ENCODE measurements at places on chromosomes 5 and 9.

DNA sequence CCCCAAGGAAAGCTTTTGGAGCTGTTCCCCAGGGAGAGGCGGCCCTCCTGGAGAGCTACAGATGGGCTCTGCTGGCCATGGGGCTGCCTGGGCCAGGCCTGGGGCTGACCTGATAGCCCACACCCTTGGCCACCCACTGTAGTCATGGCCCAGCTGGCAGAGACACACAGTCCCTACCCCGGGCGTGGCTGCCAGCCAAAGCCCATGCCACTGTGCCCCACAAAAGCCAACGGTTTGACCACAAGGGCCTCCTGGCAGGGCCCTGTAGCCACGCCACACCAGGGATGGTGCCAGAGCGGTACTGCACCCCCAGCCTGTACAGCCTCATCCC lies 15.2 kb downstream of the NACC2 start:
- peak; percentile 9 for DNase-seq

DNA sequence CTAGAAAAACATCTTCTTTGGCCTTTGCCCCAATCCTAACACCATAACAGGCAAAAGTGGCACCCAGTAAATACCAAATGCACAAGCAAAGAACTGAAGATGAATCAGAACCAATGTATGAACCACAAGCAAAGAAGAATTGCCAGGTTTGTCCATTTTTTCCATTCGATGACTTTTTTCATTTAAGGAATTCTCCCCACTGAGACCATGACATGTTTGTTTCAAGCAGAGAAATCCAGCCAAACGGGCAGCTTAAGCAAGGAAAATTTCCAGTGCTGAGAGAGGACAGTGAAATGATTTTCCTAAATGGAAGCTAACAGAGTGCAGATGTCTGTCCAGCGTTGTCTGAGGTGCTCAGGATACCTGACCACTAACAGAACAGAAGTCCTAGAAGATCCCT lies 203.7 kb downstream of the ADAMTS12 start:
- no peak for DNase-seq

DNA sequence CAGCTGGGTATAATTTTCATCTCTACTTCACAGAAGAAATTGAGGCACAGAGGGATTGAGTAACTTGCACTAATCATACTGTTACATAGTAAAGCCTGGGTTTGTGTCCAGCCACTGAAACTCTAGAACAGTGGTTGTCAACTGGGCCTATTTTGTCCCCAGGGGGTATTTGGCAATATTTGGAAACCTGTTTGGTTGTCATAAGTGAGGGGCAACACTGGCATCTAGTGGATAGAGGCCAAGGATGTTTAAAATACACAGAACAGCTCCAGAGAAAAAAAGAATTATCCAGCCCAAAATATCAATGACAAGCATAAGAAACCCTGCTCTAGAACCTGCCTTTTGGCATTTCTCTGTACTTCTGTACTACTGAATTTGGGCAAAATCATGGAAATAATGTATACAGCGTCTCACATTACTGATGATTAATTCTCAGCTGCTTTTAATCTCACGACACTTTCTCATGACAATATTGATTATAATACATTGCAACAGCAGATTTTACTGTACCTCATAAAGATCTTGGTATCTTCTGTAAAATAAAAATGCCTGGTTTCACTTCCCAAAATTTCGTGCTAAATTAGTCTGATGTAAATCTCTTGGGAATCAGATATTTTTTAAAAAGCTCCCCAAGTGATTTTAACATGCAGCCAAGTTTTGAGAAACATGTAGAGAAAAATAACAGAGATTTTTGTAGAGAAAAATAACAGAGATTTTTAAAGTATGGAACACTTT lies 112.7 kb downstream of the RORB start:
- peak; percentile 36 for DNase-seq

DNA sequence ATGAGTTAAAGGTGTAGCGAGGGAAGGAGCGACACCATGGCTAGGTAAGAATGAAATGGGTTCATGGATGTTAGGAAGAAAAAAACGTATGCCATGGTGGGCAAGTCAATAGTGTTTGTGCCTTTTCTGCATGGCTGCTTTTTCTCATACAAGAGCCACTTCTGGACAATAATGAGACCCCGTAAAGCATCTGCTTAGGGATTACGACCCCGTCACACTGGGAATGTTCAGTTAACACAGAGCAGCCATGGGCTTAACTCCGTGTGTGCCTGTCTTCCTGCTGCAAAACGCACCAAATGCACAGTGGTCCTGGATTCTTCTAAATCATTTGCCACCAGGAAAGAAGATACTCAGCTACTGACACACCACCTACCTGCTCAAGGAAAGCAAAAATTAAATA lies 81.8 kb downstream of the NFIB start:
- no peak for DNase-seq

- DNase-seq: no peak
Measured at GRCh38 chr5:143714629-143715028, 97.3 kb upstream of the HMHB1 start.

DNA sequence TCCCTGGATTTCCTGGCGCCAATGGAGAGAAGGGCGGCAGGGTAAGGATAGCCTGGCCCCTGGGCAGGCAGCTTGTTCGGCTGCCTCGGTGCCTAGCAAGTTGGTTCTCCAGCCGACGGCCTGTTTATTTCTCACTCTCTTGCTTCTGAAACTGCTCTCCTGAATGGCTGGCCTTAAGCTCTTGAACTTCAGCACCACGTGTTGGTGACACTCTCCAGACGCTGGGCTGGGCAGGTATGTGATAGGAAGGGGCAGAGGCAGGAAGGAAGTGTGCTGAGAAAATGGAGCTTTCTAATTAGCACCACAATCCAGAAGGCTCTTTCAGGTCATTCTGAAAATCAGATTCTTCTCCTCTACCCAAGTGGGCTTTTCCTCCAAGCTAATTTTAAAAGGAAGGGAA lies 91.4 kb upstream of the FCN2 start:
- DNase-seq: no peak

- DNase-seq: peak; percentile 8
Measured at GRCh38 chr9:73916016-73916673, 581.0 kb upstream of the RORB start.

- DNase-seq: no peak
Measured at GRCh38 chr5:131996210-131997025, 15.0 kb downstream of the ACSL6 start.

GRCh38 chr5:43482490-43483297 lies 971 bp downstream of the TMEM267 start:
- peak; percentile 3 for DNase-seq

DNA sequence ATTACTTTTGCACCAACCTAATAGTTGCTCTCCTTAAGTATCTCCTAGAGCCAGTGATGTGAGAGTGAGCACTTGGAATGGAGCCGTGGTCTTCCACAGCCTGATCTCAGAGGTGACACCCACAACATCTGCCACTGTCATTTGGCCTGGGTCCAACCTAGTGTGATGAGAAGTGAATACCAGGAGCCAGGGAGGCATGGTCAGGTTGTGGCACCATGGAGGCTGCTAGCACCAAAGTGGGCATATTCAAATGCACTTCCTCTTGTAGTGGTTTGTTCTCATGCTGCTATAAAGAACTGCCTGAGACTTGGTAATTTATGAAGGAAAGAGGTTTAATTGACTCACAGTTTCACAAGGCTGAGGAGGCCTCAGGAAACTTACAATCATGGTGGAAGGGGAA lies 22.6 kb upstream of the CEP72 start:
- DNase-seq: no peak

DNA sequence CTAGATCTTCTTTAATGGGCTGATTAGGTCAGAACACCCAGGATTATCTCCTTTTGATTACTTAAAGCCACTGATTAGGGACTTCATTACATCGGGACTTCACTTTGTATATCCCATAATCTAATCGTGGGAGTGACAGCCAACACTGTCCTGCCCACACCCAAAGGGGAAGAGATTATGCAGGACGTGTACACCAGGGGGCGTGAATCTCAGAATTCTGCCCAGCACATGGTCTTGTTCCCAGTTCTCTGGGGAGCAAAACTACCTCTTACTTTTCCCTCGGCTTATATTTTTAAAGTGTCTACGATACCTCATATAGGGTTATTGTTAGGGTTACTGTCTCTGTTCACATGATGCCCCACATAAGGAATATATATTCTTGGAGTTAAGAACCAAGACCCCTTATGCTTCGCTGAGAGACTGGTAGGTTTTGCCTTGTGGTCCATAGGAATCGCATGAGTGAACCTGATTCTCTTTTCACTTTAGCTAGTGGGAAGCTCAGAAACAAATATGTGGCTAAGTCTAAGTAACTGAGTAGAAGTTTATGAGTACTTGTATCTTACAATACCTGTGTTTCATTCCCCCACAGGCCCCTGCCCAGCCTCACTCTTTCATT lies 192.7 kb downstream of the GNA14 start:
- peak; percentile 42 for DNase-seq

GRCh38 chr9:88722753-88723152 lies 187.8 kb downstream of the NXNL2 start:
- DNase-seq: peak; percentile 48

GRCh38 chr5:171201310-171201709 lies 107.7 kb upstream of the TLX3 start:
- DNase-seq: peak; percentile 11

DNA sequence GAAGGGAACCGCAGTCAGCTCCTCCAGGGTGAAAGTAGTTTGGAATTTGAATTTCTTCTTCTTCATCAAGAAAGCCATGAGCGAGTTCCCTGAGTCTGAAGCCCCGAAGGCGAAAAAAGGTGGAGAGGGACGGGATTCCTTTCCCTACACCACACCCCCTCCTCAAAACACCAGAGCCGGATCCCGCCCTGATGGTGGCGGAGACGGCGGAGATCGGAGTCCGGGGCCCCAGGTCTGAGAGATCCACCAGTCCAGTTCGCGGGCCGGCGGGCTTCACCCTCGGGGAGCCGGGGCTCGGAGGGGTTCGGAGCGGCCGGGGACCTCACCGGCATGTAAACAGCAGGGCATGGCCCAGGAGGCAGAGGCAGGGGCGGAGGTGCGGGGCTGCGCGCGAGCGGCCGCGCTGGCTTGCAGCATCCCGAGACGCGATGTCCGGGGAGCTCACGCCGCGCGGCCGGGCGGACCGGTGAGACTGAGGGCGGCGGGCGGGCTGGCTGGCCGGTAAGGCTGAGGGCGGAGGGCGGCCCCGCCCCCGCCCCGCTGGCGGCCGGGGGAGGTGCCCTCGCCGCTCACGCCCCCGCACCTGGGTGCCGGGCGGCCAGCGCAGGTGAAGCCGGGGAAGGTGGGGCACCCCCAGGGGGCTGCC lies 606 bp downstream of the EEIG1 start:
- peak; percentile 61 for DNase-seq

- no peak for DNase-seq
Measured at GRCh38 chr5:179872055-179872827, 13.6 kb upstream of the MRNIP start.

DNA sequence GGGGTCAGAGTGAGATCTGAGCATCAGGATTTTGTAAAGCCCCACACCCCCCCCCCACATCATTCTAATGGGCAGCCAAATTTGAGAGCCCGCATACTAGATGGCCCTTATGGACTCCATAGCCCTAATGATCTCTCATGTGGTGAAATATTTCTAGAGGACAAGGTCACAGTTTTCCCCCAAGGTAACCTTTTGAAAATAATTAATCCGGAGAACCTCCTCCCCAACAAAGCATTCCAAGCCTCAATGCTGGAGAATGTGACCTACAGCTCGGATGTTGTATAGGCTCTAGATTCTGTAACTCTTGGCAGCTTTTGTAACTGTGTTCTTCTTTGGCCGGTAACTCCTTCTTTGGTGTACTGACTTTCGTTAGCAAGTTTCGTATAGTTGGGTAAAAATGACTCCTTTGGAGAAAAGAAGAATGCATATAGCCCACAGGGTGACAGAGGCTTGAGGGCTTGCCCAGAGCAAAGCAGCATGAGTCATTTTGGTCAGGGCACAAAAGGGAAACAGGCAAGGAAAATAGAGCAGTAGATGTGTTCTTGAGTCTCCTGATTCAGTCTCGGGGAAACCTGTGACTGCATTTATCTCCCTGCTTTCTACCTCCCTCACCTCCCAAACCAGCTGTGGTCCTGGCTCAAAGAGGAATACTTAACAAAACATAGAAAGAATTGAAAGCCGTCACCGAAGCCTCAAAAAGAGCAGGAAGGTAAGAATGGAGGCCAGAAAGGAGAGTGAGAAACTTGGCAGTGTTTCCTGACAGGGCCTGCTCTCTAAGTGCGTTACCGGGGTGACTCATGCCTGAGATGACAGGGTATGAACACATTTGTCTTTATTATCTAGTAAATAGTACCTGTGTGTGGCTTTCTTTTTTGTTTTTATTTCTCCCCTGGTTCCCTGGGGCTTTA lies 6.6 kb upstream of the XPA start:
- DNase-seq: peak; percentile 91

DNA sequence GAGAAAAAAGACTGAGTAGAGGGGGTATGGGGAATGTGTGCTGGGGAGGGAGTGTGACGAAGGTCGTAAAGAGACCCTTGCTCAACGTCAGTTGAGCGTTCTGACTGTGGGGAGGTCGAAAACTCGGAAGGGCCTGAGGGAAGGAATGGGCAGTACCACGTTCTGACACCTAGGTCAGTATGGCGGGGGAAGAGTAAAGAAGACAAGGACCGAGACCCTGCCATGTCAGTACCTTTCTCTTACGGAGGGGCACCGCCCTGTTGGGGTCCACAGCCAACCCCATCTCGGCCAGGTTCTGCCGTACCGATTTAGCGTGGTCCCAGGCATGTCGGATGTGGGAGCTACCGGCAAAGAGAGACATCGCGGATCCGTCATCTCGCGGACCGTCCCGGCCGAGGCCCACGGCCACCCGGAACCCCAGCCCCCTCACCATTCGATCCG lies 375 bp downstream of the NOP16 start:
- DNase-seq: peak; percentile 41

DNA sequence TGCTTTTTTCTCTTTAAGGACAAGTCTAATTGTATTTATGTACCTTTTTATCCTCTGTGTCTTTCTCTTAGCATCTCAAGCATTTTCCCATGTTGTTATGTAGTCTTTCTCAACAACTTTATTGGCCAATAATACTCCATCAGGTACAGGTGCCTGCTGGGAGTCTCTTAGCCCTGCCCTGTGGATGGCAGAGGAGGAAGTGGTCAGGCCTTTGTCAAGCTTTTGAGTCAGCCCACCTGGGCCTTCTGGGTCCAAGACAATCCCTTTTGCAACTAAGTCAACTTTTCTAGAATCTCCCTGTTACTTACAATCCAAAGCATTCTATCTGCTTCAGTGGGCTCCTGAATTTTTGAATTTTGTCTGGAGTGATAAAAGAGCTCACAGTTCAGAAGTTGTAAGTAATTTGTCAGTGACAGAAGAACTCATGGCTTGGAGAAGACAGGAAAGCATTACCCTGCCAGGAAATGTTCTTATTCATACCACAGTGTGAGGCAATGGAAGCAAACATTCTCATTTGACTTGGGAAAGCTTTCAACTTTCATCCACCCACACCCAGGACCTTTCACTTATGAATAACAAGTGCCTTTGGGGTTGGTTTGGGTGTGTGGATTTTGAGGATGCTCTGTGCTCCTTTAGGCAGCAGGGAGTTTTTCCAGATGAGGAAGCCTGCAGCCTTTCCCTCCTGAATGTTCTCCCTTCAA lies 200.0 kb upstream of the S1PR3 start:
- DNase-seq: peak; percentile 59

GRCh38 chr9:14027116-14027800 lies 286.7 kb downstream of the NFIB start:
- DNase-seq: no peak

- DNase-seq: no peak
Measured at GRCh38 chr9:69411931-69412740, 87.1 kb downstream of the ENTREP1 start.

All from Daoy (cell line).